ENCODE measurements at places on chromosomes 1 and 21. TPM values are rescaled to one million over a fixed set of nuclear protein-coding genes. Genes with fewer than 3 reads are reported as not detected.

GRCh38 chr1:167860231-167860923 is 53.6 kb downstream of the ADCY10 start:
- DNase-seq = no peak

DNA sequence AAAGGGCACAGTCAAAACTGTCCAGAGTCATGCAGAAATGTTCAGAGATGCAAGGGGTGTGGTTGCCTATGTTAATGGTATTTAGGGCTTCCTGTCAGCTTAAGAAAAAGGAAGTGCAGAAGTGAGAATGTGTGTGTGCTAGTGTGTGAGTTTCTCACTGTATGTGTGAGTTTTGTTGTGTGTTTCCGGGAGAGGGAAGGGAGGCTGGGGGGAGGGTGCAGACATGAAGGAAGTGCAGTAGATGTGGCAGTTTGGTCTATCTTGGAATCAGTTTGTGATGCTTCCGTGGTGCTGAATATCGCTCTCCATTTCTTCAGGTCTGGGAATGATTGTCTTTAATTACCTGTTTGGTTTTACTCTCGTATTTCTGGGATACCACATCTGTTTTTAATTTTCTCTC is 16.5 kb upstream of the ATP6V1G3 start:
- DNase-seq = no peak

GRCh38 chr1:239703075-239703474 is 316.7 kb downstream of the CHRM3 start:
- no peak for DNase-seq

DNA sequence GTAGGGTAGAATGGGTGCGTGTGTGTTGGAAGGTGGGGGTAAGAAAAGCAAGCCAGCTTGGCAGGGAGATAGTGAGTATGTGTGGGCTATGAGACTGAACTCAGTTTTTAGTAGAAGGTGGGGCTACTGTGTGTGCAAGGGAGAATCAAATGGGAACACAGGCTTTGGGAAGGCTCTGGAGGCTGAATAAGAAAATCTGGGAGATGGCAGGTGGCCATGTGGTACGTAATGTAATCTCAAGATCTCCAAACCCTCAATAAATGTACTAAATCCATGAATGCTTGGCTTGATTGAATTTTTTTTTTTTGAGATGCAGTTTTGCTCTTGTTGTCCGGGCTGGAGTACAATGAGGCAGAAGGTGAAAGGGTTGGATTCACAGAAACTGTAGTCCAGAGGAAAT is 3.5 kb upstream of the ZSCAN20 start:
- DNase-seq = no peak

DNA sequence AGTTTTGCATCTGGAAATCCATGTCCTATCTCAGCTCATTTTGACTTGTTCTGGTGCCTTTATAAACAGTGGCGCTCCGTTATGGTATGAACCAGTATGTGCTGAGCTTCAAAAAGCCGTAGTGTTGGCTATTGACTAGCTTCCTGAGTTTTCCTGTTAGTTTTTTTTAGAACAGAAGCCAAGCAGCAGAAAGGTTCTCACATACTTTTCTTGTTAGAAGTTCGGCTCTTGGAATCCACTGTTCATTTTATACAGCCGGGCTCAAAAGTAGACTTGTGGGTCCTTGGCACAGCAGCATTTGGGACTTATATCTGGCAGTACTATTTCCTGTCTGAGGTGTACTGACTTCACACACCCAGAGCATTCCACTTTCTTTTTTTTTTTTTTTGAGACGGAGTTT is 63.8 kb downstream of the TBCE start:
- DNase-seq = peak; percentile 20

DNA sequence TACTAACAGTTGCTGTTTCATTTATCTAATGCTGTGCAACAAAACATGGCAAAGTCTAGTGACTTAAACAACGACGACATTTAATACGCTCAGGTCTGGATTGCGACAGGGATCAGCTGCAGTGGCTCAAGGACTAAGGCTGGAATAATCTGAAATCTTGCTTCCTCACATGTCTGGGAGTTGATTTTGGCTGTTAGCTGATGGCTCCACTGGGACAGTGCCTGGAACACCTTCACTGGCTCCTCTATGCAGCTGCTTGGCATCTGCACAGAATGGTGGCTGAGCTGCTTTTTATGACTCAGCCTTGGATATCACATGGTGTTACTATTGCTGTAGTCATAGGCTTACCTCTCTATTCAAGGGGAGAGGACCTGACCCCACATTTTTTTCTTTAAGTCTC is 24.0 kb upstream of the BTG3 start:
- no peak for DNase-seq

- no peak for DNase-seq
Observed at GRCh38 chr21:23008601-23009202, 2010.5 kb downstream of the NCAM2 start.

GRCh38 chr1:24828887-24829192 is 83.6 kb downstream of the CLIC4 start:
- no peak for DNase-seq

DNA sequence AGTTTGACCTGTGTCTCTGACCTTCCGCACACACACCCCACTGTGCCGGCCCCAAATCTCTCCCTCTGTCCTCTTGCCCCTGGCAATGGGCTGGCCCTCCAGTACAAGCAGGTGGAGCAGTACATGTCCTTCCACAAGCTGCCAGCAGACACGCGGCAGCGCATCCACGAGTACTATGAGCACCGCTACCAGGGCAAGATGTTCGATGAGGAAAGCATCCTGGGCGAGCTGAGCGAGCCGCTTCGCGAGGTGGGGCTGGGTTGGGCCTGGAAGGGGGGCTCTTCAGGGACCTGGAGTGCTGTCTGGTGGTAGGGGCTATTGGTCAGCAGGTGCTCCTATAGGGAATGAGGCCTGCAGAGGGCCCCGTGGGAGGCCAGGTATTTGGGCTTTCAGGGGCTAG is 7.8 kb downstream of the HCN3 start:
- no peak for DNase-seq

- DNase-seq = peak; percentile 81
Observed at GRCh38 chr1:149917571-149918144, at the start of gene SV2A. TSS of gene SV2A (minus strand) at chr1:149917844. CDS start at chr1:149913840, 4,004 bp downstream.

DNA sequence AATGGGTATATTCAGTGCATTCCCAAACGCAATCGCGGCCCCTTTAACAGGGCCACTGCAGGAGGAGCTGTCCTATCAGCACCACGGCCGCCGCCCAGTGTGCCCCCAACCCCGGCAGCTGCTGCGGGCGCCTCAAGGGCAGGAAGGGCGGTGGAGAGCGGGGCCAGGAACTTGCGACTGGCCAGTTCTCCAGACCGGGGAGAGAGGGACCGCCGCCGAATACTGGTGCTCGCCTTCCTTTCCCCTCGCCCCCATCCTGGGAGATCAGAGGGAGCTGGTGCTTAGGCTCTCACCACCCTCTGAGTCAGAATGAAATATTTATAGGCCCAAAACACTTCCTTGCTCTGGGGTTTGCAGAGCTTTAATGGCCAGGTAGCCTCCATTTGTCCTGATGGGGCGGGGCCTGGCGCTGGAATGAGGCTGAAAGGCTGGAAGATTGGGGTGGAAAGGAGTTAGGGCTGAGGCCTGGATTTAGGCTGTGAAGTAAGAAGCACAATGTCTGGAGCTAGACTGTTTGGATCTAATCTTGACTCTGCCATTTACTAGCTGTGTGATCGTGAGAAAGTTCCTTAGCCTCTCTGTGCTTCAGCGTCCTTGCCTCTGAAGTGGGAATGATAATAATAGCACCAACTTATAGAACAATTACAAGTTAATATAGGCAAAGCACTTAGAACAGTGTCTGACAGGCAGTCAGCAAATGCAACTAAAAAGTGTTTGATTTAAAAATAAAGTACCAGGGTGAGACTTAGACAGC is 75.5 kb downstream of the NAV1 start:
- DNase-seq = no peak

GRCh38 chr1:59046730-59047157 is 250.2 kb upstream of the FGGY start:
- DNase-seq = no peak

GRCh38 chr1:43512133-43512532 is 18.6 kb upstream of the PTPRF start:
- no peak for DNase-seq

DNA sequence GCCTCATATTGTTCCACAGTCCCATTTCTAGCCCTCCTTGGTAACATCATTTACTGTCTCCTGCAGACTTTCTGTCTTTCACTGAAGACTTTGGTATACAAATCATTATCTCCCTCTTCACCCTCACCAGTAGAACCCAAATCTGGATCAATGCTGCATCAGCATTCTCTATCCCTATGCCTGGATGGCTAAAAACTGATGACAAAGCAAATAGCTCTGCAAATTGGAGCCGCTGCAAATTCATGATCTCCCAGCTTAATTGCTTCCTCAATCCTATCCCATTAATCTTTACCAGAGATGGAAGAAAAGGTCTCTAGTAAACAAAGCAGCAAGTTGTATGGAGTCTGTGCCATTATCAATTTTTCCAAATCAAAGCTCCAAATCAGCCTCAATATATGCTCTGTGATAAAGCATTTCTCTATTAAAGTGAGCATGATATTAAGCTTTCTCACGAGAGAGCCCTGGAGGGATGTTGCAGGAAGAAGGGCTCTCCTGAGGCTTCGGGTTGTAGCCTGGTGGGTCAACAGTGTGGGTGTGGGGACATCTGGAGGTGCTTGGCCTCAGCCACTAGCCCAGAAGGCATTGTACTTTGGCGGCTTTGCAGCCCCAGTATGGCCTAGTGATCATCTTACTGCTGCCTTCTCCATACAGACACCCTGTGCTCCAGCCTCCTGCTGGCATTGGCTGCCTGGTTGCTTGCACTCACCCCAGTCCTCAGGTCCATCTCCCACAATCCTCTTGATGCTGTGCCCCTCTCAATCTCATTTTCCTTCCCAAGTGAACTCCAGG is 46.2 kb upstream of the COL24A1 start:
- no peak for DNase-seq

DNA sequence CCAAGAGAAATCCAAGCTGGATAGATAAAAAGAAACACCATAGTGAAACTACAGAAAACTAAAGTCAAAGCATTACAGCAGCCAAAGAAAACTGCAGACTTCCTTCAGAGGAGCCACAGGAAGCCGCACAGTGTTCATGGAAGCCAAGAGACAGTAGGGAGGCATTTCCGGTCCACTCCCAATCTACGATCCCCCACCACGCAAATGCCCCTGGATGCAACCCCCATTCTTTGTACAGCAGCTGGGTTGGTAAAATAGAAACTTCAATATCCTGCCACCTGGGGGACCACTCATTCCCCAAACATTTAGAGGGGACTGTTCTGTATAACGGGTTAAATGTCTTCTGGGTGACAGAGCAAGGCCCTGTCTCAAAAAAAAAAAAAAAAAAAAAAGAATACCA is 43.9 kb upstream of the TSPEAR start:
- no peak for DNase-seq

DNA sequence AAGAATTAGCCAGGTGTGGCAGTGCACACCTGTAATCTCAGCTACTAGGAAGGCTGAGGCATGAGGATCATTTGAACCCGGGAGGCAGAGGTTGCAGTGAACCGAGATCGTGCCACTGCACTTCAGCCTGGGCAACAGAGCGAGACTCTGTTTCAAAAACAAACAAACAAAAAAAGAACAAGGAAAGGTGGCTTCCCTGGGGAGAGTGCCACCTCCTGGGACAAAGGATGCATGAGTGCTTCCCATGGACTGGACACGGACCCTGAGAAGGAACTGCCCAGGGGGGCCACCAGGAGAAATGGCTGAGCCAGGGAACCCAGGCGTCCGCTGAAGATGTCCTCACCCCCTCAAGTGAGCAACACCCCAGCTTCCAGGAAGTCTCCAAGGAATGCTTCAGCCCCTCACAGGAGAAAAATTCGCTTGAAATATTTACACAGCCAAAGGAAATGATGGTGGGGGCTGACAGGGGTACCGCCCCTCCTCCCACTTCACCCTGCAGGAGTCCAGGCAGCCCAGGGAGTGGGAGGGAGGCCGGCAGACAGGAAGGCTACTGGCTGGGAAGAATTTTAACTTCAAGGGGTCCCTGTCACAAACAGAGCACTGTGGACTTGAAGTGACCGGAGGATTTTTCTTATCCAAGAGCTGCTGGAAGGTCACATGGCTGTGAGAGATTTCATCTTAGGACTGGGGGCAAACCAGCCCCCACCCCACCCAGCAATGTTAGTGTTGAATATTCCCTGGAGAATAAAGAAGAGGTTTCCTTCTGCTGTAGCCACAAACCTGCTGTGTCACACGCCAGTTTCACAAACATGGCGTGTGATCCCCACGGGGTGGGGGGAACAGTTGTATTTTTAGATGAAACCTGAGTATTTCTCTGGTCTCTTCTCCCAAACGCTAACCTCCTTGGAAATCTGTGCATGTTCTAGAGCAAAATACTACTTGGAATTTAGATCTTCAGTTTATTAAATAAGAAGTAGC is 90.8 kb upstream of the SLC25A33 start:
- no peak for DNase-seq

GRCh38 chr1:202625416-202626360 is 84.6 kb downstream of the SYT2 start:
- peak; percentile 49 for DNase-seq

GRCh38 chr1:201039876-201040275 is 16.4 kb upstream of the KIF21B start:
- DNase-seq = no peak

GRCh38 chr1:97160818-97161217 is 439.2 kb downstream of the PTBP2 start:
- no peak for DNase-seq

DNA sequence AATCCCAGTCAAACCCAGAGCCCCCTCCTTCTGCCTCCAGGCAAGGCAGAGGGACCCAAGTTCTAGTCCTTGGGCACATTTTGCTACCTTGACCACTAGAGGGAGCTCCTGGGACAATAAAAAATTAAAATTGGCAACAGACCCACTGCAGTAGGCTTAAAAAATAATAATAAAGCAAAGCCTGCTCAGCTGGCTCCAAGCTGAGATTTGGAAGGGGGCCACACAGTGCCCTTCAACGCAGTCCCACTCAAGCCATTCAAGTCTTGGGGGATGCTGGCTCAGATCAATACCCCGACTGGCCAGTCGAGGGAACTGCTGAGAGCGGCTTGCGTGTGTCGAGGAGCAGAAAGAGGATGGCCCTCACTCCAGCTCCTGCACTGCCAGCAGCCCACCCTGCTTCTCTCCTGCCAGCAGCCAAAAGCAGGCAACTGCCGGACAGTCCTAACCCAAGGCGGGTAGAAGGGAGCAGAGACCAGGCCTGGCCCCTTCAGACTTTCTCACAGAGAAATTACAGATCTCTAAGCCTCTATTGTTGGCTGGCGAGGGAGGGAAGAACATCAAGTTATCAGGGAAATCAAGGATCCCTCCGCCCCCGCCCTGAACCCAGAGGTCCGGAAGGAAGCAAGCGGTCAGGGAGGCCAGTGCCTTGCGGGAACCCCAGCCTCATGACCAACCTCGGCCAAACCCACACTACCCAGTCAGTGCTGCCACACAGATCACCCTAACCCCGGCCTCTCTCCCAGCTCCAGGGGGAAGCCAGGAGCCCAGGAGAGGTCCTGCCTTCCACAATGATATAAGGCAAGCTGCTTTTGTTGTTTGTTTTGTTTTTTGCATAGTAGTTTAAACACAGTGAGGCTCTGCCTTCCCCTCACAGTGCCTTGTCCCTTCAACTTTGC is 4.9 kb upstream of the ALDH4A1 start:
- DNase-seq = no peak

KIF21B gene
- total RNA-seq = 0.65 TPM

CNR2 gene
- total RNA-seq = not detected

PRRX1 gene
- total RNA-seq = 20.9 TPM

ZFP69B gene
- 0.52 TPM for total RNA-seq

CACHD1 gene
- total RNA-seq = 7.3 TPM

GJA9 gene
- 0.89 TPM for total RNA-seq

CSF3R gene
- total RNA-seq = 0.69 TPM

REN gene
- not detected for total RNA-seq

AUNIP gene
- not detected for total RNA-seq

PKLR gene
- 1.7 TPM for total RNA-seq

FBXO2 gene
- 11.8 TPM for total RNA-seq

Data from lower leg skin (tissue), 4 donors.